CD4-positive, alpha-beta T cell treated with Interleukin-17A for 4 hours (primary cell): ENCODE measurements at places on chromosomes 1 and 21.

DNA sequence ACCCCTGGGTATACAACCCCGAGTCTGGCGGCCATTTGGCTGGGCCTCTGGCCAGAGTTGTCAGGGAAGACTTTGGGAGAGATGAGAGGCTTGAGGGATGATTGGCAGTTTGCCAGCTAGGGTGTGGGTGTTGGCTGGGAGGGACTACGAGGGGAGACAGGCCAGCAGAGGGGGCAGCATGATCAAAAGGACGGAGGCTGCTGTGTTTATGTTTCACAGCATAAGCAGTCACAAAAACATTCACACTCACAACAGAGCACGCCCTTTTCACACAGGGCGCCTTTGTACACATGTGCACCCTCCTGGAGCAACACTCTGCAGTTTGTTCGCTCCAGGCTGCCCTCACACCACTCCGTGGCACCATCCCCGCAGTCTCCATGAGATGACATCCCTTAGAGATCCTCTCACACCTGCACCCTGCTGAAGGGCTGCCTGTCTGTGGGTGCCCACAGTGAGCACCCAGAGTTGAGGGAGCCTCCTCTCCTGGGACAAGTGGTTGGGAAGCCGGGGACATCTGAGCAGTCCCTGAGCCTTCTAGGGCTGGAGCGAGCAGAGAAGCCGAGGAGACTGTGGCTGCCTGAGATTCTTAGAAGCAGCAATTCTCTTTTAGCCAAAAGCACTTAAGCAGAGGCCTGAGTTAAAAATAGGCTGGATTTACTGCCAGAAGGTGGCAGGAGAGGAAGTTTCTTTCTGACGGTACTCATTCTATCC lies 15.4 kb downstream of the EFNA3 start:
- DNase-seq = no peak

- no peak for DNase-seq
These were observed 17.9 kb downstream of the MRAP start for GRCh38 chr21:32316361-32317215.

- DNase-seq = no peak
These were observed 160.3 kb upstream of the ESRRG start for GRCh38 chr1:216883518-216883917.

- no peak for DNase-seq
These were observed 38.0 kb upstream of the ZBTB18 start for GRCh38 chr1:244013100-244013499.

- no peak for DNase-seq
These were observed 285.6 kb upstream of the B3GALT2 start for GRCh38 chr1:193471981-193472380.

DNA sequence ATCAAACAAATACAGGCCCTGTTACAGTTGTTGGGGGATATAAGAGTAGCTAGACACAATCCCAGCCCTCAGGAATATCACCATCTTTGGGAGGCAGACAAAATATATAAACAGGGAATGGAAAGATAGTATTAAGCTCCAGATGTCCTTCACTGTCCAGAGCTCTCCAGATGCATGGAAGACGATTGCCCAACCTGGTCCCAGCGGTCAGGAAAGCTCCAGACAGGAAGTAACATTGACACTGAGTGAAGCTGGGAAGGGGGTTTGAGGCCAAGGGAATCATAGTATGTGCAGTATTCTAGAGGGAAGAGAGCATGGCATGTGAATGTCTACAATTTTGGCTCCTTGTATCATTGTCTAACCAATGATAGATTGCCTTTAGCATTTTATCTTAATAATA lies 173.9 kb upstream of the HOOK1 start:
- DNase-seq = no peak

GRCh38 chr1:22292011-22292788 lies 149.3 kb upstream of the WNT4 start:
- DNase-seq = no peak

- DNase-seq = no peak
These were observed 267.0 kb downstream of the KCTD3 start for GRCh38 chr1:215833941-215834729.

DNA sequence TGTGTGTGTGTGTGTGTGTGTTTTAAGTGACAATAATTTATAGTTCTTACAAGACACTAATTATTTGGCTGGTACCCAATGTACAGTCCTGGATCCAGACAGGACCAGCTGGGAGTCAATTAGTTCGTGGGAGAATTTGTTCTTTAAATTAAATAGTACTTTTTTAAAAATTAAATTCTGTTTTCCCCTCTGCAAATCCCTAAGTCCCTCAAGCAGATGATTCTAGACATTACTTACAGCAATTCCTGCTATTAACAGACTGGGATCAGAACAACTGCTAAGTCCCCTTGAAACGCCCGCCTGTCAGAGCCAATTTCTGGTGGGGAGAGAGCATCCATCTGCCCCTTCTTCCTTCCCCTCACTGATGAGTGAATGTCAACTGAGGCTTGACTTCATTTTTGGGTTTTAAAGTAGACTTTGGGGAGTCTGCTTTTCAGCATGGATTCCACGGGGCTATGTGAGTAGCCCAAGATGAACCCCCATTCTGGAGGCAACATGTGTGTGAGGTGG lies 83.9 kb downstream of the SMYD2 start:
- DNase-seq = no peak

DNA sequence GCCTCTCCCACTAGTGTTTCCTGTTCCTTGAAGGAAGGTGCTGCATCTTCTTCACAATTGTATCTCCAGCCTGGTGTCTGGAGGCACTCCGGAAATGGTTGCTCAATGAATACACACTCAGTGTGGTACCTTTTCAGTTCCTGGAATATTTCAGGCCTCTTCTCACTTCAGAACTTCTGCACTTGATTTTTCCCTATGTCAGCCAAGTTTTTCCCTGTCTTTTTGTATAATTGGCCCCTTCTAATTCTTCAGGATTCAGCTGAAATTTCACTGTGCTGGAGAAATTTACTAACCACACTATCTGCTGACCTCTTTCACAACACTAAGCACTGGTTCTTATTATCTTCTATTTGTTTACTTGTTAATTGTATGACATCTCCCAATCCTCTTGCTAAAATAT lies 61.2 kb upstream of the MAP10 start:
- no peak for DNase-seq

DNA sequence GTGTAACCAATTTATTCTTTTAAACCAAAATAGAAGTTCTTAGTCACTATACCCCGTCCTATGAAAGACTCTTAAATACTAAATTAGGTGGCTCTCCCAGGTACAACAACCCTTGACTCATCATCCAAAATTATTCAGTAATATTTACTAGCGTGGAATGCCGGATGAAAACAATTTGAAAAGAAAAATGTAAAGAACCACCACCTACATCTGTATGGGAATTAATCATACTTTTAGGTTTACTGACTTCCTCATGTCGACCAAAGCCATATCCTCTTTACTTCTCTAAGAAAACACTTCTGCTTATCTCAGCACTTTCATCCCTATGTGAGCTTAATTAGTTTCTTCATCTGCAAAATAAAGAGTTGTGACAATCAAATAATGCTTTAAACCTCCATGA lies 139.6 kb downstream of the AKT3 start:
- no peak for DNase-seq

GRCh38 chr1:60108196-60108595 lies 34.6 kb upstream of the C1orf87 start:
- DNase-seq = no peak

- no peak for DNase-seq
These were observed 33.7 kb upstream of the DMBX1 start for GRCh38 chr1:46455951-46456350.
